ENCODE measurements at places on chromosomes 6 and 20.
A peak's percentile ranks its signal among the peaks of the same experiment; 100 is the strongest.

DNA sequence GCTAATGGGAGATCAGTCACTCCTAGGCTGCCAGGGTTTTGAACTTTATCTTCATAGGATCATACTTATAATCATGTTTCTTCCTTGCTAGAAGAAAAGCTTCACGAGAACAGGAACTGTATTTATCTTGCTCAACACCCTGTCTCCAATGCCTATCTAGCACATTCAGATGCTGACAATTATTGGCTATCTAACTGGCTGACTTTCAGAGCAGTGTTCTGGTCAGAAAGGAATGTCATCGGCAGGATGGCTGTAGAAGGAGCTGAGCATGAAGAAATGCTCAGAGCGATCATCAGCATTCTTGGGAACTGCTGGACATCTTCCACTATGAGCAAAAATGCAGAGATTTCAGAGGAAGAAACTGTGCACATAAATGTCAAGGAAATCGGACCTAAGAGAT lies 628.0 kb upstream of the NRSN1 start:
- DNase-seq: peak; percentile 25

GRCh38 chr6:44256775-44257024 lies 628 bp downstream of the SLC35B2 start:
- no peak for DNase-seq

DNA sequence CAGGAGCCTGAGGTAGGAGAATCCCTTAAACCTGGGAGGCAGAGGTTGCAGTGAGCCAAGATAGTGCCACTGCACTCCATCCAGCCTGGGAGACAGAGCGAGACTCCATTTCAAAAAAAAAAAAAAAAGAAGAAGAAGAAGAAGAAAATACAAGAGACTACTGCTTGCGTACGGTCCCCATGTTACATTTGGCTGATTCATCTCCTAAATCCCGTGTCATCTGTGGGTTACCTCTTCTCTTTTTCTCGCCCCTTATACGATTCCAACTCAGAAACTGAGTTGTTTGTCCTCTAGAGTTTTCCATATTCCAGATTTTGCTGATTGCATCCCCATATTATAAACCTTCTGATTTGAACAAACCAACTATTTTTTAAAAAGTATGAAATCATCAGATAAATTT lies 62.4 kb upstream of the NELFCD start:
- no peak for DNase-seq

DNA sequence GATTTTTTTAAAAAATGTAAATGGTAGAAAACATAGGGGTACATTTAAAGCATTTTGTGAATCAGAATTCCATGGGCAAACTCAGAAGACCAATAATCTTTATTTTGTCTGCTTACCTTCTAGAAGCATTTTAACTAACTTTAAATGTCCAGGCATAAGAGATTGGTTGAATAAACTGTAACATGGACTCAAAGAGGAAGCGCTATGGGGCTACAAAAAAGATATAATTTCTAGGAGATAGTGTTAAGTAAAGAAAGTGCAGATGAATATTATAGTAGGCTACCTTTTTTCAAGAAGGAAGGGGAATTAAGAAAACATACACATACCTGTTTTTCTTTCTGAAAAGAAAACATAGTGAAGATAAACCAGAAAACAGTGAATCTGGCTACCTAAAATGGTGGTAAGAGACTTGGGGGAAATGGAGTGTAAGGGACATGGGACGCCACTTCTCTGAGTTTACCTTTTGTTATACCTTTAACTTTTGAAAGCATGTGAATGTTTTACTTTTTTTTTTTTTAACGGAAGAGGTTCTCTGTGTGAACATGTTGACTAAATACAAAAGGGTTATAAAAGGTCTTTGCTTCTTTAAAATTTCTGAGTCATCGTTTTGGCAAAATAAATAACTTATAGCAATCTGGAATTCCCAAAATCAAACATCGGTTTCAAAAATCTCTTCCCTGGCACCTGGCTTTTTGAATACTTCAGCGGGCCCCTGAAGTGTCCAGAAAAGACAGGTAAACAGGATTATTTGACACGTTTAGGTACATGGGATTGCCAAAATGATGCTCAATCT lies 133.4 kb downstream of the OR2B2 start:
- DNase-seq: no peak

- DNase-seq: peak; percentile 10
These were observed 21.6 kb downstream of the KIAA1586 start for GRCh38 chr6:57068061-57068460.

DNA sequence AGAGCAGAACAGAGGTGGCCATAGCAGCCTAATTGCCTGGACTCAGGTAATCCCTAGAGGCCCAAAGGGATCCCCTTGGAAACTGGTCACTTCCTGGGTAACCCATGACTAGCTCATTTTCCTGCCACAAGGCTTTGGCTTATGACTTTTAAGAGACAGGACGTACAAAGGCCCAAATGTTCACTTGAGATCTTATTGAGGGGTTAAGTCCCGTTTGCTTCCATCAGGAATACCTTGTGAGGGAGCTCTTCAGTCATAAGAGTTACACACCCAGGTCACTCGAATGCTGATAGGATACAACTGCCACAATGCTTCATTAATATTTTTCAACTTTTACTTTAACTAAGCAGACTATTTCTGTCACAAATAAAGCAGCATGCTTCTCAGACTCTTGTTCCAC lies 51.7 kb downstream of the TMEM170B start:
- no peak for DNase-seq

- DNase-seq: peak; percentile 41
These were observed 180.5 kb downstream of the IBTK start for GRCh38 chr6:82066991-82067411.

- no peak for DNase-seq
These were observed 11.8 kb upstream of the FILIP1 start for GRCh38 chr6:75505424-75505823.

- DNase-seq: no peak
These were observed 23.6 kb upstream of the ZNF831 start for GRCh38 chr20:59139998-59140397.

GRCh38 chr20:21028921-21029320 lies 77.2 kb downstream of the LINC00237 start:
- no peak for DNase-seq

DNA sequence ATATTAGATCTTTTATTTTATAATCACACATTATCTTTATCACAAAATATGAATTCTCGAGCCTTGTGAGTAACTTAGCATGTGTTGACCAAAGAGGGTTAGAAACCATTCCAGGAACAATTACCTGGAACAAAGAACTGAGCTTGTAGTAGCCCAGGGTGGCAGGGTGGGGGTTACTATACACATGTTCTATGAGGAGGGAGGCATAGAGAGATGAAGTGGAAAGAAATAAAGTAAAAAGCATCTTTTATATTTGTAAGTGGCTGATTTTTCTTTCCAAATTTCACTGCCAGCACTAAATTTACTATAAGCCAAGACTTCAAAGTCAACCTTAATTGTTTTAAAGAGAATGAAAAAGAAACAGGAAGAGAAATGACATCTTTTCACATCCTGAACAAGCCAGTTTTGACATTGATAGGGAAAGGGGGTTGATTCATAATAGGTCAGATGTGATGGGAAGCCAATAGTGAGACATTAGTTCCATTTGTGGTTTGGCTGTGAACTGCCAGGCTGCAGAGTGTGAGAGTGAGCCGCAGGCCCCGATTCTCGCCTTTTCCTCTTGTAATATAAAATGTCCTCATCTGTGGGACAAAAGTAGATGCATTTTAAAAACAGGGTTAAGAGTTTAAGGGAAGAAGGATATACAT lies 52.7 kb upstream of the MYB start:
- DNase-seq: no peak

Measured in AG10803 (cell line).